ENCODE measurements at places on chromosomes 7 and 10.

- DNase-seq: no peak
Observed at GRCh38 chr7:35522697-35523096, 172.2 kb downstream of the HERPUD2 start.

DNA sequence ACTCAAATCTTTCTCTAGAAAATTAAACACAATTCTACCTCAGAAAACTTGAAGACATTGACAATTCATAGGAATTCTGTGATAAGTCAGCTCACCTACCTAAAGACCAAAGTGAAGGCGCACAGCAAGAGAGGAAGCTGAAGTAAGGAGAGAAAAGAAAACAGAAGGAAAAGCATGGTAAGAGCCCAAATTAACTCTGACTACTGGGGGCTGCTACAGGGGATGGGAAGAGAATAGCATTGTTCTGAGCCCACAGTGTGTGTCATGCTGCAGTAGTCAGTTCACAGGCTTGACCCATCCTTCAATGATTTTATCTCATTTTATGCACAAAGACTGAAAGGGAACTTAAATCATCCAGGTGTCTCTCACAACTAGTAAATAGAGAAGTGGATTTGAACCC lies 111.3 kb downstream of the PTEN start:
- DNase-seq: no peak

DNA sequence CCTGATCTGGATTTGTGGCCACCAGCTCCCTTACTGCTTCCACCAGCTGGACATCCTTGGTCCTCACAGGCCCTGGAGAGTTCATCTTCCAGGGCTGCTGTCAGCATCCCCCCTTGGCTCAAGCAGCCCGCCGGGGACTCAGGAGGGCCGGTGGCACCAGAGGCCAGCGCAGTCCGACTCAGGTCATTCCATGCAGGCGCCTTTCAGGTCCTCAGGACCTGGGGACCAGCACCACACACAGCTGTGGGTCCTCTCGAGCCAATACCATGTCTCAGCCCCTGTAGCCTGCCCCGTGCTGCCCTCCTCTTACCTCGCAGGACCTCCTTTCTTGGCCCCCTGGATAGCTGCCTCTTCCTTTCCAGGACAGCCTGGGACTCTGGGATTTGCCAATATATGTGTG lies 145.5 kb downstream of the BMS1 start:
- no peak for DNase-seq

GRCh38 chr7:92135052-92135889 lies 994 bp upstream of the CYP51A1 start:
- DNase-seq: no peak

DNA sequence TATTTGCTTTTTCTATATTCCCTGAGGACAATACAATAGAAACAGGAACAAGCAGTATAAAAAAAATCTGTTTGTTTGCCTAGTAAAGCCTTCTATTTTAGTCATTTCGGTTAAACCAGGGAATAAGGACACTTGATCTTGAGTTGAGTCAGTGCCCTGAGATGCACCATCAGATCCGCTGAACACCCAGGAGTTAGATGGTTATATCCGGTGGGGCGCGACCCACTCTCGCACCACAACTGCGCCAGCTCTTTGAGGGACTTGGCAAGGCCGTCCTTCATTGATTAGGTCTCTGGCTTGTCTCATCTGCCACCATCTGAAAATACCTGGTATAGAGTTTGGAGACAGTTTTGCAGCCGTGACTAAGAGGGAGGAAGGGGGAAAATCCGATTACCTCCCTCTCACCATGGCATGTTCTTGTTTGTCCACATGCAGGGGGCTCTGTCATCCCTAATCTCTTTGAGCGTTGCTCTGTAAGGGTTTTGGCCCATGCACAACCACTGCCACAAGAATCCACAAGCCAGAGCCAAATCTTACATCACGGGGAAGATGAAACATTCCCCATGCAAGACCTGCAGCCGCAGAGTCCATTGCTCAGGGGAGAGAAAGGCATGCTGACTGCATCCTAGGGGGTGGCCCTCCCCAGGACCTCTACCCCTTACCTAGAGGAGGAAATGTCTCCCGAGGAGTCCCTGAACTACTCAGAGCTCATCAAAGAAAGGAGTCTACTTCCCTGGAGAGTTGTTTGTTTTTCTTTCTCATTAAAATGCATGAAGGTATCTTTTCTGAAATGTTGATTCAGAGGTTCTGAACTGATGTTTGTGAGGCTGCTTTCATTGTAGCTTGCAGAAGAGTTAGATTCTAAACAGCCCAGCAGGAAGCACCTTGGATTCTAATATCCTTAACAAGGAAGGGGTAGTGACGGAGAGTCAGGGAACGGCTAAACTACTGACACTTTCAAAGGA lies 101.6 kb upstream of the FAM171A1 start:
- DNase-seq: no peak

DNA sequence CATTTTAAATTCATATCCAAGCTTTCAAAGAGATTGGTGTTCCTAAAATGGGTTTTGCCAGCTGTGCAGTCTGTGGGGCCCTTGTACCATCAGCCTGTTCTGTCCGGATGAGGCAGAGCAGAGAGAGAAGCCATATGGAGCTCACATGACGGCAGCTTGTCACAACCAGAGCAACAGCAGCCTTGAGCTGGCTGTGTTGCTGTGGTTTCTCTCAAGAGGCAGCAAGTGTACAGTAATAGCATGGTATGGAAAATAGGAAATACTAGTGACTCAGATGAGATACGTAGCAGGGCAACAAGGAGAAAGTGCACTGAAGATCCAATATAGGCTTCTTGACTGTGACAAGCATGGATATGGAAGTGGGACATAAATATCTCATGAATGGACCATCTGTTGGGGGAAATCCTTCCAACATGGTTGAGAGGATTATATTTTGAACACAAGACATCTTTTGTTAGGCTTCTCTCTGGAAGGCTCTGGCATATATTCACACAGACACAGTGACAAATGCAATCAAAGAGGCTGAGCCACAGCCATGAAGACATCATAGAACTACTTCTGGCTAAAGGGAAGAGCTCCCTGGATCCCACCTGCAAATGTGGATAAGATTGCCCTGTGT lies 251.0 kb upstream of the TAC1 start:
- DNase-seq: no peak

DNA sequence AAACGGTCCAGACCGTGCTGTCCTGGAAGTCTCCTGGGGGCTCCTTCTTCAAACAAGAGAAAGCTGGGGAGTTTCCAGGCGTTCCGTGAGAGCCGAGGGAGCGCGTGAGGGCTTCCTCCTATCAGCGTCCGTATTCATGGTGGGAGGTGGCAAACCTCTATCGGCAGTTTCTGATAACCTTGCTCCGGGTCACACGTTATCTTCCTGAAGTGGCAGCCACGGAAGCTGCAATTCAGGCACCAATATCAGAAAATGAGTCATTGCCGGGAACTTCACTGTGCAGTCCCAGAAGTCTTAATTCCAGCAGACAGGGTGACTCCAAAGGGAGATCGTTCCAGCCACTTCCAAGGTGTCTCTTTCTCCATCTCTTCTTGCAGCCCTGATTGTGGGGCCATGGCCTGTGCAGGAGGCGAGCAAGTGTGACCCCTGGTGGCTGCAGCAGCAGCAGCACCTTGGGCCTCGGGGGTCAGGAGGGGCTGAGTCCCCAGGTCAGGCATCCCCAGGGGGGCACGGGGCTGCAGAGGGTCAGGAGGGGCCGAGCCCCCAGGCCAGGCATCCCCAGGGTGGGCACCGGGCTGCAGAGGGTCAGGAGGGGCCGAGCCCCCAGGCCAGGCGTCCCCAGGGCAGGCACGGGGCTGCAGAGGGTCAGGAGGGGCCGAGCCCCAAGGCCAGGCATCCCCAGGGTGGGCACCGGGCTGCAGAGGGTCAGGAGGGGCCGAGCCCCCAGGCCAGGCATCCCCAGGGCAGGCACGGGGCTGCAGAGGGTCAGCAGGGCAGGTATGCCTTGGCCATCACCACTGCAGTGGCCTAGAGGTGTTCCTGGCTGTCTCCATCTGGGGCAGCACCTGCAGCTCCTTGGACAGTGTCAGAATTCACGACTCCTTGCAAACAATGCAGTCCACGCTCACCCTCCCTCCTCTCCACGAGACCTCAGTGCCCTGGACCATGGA lies 538.7 kb downstream of the DNAJB6 start:
- DNase-seq: no peak

DNA sequence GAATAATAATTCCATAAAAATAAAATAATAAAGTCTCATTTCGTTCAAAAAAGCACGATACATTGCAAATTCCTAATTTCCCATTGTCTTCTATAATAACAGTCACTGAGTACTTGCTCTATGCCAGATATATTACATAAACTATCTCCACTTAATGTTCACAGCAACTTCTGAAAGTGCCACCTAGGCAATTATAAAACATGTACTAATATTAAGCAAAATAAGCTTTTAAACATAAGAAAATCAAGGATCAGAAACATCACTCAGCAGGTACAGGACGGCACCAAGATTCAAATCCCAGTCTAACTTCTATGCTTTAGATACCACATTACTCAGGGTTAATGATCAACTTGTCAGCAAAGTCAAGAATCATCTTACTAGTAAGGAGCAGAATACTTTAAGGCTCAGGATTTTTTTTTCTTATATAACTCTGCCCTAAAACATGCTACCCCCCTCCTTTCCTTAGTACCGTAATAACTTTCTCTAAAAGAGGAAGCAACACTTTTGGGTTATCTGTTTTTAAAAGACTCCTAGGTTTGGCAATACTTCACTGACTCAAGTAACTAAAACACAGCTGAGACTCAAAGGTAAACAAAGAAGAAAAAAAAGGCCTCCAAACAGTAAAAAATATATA lies 51.3 kb downstream of the USP6NL start:
- DNase-seq: peak; percentile 50

DNA sequence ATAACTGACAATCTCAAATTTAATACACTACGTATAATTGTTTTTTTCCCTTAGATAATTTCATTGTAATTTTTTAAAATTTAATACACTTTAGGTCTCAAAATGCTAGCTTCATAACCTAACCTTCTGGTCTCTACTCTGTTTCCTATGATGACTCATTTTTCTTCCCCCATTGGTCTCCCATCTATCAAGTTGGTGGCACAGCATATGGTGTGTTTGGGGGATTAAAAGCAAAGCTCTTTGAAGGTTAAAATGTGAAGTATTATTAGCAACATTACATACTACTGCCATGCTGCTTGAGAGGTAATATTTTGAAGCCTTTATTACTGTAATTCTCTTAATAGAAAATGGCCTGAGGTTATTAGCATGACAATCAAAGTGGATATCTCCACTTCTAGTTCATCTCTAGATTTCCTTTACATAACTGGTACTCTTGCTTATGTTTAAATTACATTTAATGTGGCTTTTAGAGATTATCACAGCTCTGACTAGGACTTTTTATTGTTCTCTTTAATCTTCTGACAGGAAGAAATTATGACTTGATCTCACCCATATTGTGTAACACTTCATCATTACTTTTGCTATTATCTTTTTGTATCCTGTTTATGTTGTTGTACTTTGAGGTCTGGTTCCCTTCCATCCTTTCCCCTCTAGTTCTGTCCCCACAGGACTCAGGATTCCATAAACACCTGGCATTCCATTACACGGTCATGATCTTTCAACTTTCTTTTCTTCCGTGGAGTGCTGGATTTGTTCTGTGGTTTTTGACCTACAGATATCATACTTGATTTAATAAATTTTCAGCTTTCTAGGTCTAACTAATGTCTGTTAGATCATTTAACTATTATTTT lies 185.1 kb downstream of the SEMA3D start:
- DNase-seq: no peak

- no peak for DNase-seq
Observed at GRCh38 chr10:18312374-18313139, 172.3 kb downstream of the CACNB2 start.

GRCh38 chr7:34011696-34012095 lies 106.4 kb downstream of the BMPER start:
- DNase-seq: no peak

GRCh38 chr7:140506788-140507464 lies 27.6 kb upstream of the MKRN1 start:
- no peak for DNase-seq

DNA sequence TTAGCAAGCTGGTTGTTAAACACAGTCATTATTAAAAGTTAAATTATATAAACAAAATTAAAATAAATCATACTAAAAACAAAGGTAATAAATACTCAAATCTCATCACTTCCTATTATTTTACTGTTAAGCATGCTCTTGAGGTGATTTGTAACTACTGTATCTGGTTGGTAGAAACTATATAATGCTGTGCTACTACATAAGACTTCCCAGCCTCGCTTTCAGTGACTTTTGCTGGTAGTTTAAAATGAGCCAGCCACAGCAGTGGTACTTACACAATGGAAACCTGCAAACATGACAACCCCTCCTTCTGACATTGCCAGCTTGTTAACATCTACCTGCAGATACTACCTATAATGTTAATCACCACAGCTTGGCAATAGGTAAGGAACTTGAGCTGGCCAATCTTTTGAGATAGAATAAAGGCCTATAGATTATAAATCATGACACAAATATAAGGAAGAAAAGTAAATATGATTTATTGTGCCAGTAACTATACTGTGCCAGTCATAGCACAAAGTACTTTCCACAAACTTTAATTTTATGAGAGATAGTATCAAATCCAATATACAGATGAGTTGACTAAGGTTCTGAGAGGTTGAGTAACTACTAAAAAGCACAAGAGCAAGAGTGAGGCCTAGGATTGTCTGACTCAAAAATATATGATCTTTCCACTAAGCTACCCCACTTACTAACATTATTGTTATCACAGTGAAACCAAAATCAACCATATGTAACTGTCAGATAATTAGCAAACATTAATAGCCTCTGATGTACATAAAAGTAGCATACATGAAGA lies 181.1 kb upstream of the ASAH2 start:
- DNase-seq: peak; percentile 33

DNA sequence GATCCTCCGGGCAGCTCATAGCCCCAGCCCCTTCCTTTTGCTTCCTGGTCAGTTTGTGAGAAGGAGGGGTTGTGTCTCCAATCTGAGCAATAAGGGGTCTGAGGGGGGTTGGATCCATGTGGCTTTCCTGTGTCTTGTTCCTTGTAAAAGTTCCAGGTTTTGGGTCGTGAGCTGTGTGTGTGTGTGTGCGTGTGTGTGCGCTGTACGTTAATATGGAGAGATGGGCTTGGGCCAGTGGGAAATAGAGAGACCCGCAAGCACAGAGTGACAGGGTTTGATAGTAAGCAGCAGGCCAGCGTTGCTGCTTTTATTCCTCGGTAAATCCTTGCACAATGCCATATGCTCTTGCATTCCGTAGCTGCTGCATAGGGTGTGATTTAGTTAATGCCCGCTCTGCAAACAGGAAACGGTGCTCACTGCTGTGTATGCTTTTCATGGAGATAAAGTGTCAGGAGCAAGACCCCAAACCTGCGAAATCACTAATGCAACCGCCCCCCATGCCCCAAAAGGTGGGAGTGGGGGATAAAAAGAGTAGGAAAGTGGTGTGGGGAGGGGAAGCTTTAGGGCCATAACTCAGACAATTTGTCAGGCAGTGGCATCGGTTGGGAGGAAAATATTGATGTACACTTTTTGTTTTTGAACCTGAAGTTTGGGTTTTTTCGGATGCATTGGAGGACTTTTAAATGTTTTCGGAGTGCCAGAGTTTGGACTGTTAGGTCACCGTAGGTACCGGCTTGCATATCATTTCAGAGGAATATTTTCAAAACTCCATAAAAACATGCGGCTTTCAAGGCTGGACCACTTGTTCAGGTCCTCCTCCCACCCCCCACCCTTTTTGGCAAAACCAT lies 108.7 kb downstream of the TCF7L2 start:
- DNase-seq: no peak

- DNase-seq: no peak
Observed at GRCh38 chr7:22677680-22678079, 49.3 kb upstream of the IL6 start.

GRCh38 chr7:107185716-107186115 lies 16.9 kb downstream of the HBP1 start:
- DNase-seq: no peak
